ENCODE measurements at places on chromosomes 1 and 21. TPM values are rescaled to one million over a fixed set of nuclear protein-coding genes. Genes with fewer than 3 reads are reported as not detected.

Gene TBX19
- total RNA-seq, result 0.47 TPM

Gene TNFSF18
- not detected for total RNA-seq

DNA sequence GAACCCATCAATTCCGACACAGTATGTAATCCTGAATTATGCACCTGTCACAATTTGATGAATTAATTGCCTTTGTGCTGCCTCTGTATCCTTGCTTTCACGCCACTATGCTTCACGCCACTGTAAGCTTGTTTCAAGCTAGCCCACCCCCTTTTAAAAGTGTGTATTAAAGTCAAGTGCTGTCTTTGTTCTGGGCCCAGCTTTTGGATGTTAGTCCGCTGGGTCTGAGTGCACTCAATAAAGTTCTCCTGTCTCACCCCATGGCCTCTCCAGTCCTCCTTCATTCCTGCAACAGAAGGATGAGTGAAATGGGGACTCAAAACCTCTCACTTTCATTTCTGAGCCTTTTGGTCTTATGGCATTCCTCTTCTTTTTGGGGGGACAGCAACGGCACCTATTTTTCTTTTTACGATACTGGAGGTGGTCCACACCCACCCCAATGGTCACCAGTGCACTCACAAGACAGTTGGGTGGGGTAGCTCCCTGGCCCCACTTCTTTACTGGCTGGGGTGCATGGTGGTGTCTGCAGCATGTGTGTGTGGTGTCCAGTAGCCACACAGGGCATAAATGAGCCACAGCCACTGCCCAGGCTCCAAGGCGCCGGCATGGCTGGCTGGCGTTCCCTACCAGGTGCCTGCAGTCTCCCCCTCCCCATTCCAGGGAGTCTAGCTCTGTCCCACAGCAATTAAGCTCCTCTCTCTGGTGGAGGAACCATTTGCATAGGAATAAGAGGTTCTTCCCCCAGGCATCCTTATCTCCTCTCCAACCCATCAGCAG, 1.8 kb downstream of the THEM4 start:
- DNase-seq, result no peak

Gene LEFTY1
- total RNA-seq, result 0.22 TPM

Gene UBL4B
- not detected for total RNA-seq

- no peak for DNase-seq
Measured at GRCh38 chr1:38097284-38097898, 50.8 kb upstream of the POU3F1 start.

Gene TLCD4
- total RNA-seq, result 0.03 TPM

DNA sequence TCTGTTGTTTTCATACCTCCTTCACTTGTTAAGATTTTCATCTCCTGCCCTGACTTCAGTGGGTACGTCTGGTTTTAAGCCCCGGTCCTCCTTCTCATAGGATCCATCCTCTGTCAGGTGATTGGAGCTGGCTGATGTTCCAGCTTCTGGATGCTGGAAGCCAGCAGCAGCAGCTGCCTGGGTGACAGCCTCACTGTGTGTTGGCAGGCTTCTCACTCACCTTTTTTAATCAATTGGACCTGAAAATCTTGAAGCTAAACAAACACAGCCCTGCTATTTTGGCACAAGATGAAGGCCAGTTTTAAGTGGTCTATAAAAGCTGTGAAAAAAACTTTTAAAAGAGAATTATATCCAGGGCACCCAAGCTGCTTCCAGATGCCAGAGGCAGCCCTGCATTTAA, 181.0 kb downstream of the DISC1 start:
- DNase-seq, result no peak

Gene CD1D
- total RNA-seq, result not detected

DNA sequence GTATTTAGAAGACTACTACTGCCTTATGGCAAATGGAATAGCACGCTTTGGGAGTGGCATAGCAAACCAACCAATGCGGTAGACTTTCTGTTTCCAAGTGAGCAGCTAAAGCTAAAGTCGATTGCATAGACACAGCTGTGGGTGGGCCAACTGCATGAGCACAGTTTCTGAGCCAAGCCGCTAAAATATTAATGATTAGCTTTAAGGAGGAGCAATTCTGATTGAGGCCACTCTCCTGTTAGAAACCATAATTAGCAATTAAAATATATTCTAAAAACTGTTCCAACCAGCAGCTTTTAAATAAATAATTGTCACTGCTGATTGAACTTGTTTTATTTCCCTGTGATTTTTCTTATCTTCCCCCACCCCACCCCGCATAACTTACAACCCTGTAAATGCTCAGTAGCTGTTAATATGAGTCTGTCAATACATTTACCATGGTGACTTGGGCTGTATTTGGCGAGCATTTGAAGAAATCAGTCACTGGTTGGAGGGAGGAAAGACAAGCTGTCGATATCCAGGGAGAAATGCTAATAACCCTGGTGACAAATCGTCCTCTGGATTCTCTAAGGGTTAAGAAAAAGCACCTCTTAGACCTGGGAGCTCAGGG, 32.2 kb downstream of the RNF220 start:
- DNase-seq, result no peak

Gene CFHR5
- total RNA-seq, result not detected

DNA sequence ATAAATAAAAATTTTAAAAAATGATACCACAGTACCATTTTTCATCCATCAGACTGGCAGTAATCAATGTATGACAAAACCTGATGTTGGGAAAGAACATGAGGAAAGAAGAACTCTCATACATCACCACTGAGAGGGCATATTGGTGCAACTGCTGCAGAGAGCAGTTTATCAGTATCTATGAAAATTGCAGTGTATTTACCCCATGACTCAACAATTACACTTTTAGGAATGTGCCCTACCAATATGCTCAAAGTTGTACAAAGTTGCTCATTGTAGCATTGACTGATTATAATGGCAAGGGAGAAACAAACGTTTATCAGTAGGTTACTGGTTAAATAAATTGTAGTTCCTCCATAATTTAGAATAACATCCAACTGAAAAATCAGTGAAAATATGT, 36.7 kb downstream of the CATSPERE start:
- DNase-seq, result no peak

DNA sequence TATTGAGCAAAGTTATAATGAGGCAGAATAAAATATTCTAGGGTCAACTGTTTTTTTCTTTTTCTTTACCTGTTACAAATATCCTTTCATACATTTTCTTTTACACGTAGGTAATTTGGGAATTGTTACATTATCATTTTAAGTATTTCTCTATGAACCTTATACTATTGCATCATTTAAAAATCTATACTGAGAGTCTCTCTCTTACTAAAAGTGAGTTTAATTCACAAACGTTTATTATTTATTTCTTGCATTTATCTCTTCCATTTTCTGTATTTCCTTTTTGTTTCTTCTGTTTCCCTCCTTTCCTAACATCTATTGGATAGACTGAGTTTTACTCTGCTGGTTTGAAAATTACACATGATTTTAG, 25.4 kb upstream of the CLCA4 start:
- DNase-seq, result no peak

DNA sequence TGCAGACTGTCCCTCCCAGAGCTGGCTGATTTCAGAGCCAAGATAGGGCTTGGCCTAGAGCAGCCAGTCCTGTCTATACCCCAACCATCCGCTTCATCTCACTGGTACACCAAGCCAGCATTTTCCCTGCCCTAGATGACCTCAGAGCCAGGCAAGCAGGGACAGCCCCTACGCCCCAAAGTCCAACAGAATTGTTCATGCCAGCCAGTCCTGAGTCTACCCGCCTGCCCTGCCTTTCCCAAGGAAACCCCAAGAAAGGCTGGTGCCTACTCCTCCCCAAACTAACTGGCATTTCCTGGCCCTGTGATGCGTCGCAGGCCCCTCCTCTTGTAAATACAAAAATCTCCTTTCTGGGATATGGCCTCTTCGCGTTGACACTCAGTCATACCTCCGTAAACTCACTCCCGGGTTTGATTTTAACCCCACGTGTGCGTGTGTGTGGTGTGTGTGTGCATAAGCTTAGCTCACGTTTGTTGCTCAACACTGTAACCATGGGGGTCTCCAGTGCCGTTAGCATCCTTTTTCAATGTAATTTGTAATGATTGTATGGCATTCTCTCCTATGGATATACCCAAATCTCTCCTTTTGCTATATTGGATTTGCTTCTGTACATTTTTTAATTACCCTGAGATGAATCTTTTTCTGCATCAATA, 75.3 kb downstream of the SIK1 start:
- no peak for DNase-seq

- DNase-seq, result no peak
Measured at GRCh38 chr1:8533124-8533523, 215.2 kb downstream of the SLC45A1 start.

DNA sequence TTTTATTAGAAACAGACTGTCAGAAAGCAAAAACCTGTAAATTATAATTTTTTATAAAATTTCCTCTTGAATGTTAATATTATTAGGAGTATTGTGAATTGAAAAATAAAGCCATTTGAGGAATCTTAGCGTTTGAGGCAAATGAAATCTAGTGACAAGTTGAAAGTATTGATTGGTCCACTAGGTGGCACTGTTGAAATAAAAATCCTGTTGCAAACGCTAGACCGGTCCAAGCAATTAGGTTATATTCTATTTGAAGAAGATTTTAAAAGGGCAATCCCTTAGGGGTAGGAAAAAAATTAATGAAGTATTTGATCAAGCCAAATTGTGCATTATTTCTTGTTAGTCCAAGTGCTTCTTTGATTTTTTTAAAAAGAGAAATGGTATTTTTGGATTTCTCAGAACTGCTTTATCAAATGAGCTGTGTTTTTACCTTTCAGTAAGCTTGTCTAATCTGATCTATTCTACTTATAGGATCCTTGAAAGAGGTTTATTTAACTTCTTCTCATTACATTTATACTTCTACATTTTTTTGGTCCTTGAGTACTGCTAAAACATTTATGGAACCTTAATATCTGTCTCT, 57.7 kb downstream of the ATG4C start:
- DNase-seq, result no peak

- DNase-seq, result no peak
Measured at GRCh38 chr1:21598904-21599303, 70.3 kb downstream of the RAP1GAP start.

DNA sequence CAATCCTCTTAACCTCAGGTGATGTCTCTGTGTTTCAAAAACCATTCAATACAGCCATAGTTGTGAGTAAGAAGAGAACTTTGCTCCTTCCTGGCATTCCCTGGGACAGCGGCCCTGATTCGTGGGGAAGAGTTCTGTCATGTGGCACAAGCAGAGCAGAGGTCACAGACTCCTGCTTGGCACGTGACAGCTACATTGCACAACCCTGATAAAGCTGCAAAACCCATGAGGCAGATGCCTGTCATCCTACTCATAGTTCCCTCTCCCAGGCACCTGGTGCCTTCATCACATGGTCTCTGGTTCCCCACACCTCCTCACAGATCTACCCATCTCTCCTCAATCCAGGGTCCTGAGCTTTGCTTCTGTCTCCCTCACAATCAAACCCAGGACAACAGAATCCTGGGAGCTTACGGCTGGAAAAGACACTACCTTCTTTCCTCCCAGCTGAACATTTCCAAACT, 70.8 kb downstream of the PLPP3 start:
- DNase-seq, result no peak

- no peak for DNase-seq
Measured at GRCh38 chr21:33229099-33229783, 497 bp upstream of the IFNAR2 start.

GRCh38 chr1:228921481-228921880, 186.2 kb downstream of the RHOU start:
- DNase-seq, result no peak

Gene CFAP107
- not detected for total RNA-seq

DNA sequence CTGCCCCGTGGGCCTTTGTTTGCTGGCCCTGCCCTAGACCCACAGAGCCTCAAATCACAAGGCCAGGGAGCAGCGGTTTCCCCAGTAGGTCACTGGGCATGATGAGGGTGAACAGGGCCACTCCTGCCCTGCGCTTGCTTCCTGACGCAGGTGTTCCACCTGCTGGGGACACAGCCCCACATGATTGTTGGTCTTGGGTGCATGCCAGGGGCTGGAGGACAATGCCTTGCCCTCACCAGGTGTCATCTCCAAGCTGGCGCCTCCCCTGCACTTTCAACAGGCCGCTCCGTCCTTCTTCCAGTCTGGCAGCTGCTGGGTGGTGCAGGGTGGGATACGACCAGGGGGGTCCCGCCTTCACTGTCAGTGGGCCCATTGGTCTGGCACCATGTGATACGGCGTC, 24.3 kb downstream of the IL10RB start:
- no peak for DNase-seq

DNA sequence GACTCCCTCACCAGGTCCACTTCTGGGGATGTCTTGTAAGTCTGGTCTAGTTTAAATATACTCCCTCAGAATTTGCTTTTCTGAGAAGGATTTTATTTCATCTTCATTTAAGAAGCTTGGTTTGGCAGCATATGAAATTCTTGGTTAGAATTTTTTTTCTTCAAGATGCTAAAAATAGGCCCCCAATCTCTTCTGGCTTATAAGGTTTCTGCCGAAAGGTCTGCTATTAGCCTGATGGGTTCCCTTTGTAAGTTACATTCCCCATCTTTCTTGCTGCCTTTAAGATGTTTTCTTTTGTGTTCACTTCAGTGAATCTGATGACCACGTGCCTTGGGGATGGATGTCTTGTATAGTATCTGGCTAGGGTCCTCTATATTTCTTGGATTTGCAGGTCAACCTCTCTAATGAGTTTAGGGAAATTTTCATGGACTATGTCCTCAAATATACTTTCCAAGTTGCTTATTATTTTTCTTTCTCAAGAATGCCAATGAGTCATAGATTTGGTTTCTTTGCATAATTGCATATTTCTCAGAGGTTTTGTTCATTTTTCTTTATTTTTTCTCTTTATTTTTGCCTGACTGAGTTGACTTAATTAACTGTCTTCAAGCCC, 19.4 kb downstream of the TCP10L start:
- DNase-seq, result no peak

DNA sequence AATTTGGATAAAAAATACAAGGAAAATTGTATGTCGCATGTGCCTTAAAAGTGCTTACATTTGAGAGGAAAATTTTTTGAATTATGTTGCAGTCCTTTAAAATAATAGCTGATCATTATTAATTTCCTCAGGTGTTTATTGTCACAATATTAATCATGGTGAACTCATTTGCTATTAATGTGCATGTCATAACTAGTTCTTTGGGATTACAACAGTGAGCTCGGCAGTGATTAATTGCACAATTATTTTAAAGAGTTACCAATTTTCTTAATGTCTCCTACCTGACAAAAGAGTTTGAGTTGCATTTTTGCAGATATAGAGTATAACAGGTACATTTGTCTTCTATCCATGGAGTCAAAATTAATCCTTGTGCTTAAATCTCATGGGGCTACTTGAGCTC, 854.3 kb downstream of the BRINP3 start:
- DNase-seq, result no peak

Gene RAB25
- total RNA-seq, result 0.63 TPM

- no peak for DNase-seq
Measured at GRCh38 chr1:78069784-78070183, 24.0 kb downstream of the GIPC2 start.
